ENCODE measurements at places on chromosomes 5 and 9. TPM values are rescaled to one million over a fixed set of nuclear protein-coding genes. Genes with fewer than 3 reads are reported as not detected.
A peak's percentile ranks its signal among the peaks of the same experiment; 100 is the strongest.

ORM2 gene
- polyA plus RNA-seq: not detected

F12 gene
- polyA plus RNA-seq: 3.6 TPM

MARCHF6 gene
- 11.4 TPM for polyA plus RNA-seq

SNX2 gene
- 48.6 TPM for polyA plus RNA-seq

GOLM1 gene
- polyA plus RNA-seq: 187 TPM

TAF11L10 gene
- not detected for polyA plus RNA-seq

GDNF gene
- 0.23 TPM for polyA plus RNA-seq

SLC34A3 gene
- polyA plus RNA-seq: not detected

CRHBP gene
- 1.8 TPM for polyA plus RNA-seq

VCP gene
- 128 TPM for polyA plus RNA-seq

SLC6A3 gene
- polyA plus RNA-seq: not detected

GPR150 gene
- 0.36 TPM for polyA plus RNA-seq

IL31RA gene
- polyA plus RNA-seq: 0.09 TPM

DNA sequence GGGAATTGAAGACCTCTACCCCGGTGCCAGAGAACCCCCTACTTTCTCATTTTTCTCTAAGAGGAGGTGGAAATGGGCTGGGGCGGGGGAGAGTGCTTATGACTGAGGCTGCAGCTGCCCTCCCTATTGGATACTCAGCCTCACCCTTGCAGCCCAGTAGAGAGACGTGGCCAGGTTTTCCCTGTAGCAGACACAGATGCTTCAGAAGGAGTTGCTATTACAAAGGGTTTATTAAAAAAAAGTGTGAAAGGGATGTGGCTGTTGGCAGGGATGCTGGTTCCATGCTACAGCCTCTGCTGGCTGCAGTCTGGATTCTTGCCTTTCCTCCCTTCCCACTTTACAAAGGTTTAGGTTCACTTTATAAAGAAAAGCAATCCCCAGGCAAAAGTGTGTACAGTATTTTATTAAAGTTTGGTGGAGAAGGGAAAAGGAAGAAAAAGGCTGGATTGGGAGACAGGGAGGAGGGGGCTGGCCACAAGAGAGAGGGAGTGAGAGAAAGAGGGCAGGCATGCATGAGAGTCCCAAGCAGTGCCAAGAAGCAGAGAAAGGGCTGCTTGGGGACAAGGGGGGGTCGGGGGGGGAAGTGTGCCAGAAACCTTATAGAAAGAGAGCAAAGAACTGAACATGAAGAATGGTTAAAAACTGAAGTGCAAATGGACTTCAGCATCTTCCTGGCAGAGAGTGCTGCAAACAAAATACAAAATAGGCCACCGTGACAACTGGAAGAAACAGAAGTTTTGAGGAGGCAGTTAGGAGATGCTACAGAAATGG lies 29.5 kb upstream of the NFIB start:
- H3K4me3 ChIP-seq: peak overlapping the region; percentile 15

- H3K4me3 ChIP-seq: no peak overlapping the region
- no peaks in the 10 kb centered on the region for H3K4me1 ChIP-seq
- no peaks in the 10 kb centered on the region for H3K36me3 ChIP-seq
These were observed 294.0 kb downstream of the MED10 start for GRCh38 chr5:6084376-6084775.

- no peaks in the 10 kb centered on the region for H3K36me3 ChIP-seq
- H3K4me1 ChIP-seq: no peaks in the 10 kb centered on the region
- H3K4me3 ChIP-seq: no peak overlapping the region
- H3K27ac ChIP-seq: peak overlapping the region; percentile 13
These were observed 3.0 kb downstream of the ECSCR start for GRCh38 chr5:139459451-139459934.

GRCh38 chr9:108053555-108054061 lies 564.0 kb upstream of the KLF4 start:
- H3K27me3 ChIP-seq: no peaks in the 10 kb centered on the region
- DNase-seq: peak; percentile 92
- H3K27ac ChIP-seq: peak overlapping the region; percentile 77
- H3K4me3 ChIP-seq: no peak overlapping the region
- H3K4me1 ChIP-seq: no peaks in the 10 kb centered on the region

DNA sequence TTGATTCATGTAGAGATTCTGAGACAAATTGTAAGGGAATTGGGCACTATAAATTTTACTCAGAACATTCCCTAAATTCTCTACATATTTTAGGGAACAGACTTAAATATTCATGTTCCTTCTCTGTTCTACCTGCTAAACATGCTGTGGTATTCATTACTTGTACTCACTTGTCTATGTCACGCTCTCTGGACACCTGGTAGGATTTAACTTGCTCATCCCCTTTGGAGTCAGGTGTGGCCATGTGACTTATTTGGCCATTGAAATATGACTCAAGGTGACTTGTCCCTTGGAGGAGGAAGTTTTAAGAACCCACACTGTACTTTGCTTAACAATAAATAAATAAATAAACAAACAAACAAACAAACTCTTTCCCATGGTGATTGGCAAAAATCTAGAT lies 2258.8 kb upstream of the WWC1 start:
- H3K4me1 ChIP-seq: no peaks in the 10 kb centered on the region
- H3K27ac ChIP-seq: no peak overlapping the region
- H3K27me3 ChIP-seq: no peaks in the 10 kb centered on the region
- H3K36me3 ChIP-seq: no peaks in the 10 kb centered on the region
- H3K4me3 ChIP-seq: no peak overlapping the region

- no peak overlapping the region for H3K4me3 ChIP-seq
- H3K27me3 ChIP-seq: no peaks in the 10 kb centered on the region
- no peaks in the 10 kb centered on the region for H3K36me3 ChIP-seq
- H3K4me1 ChIP-seq: peaks cover 61% of the 10 kb centered on the region
- DNase-seq: no peak
These were observed 90.3 kb upstream of the ACO1 start for GRCh38 chr9:32294106-32294505.

- H3K36me3 ChIP-seq: peaks cover 3% of the 10 kb centered on the region
- DNase-seq: no peak
- H3K4me3 ChIP-seq: no peak overlapping the region
- H3K27me3 ChIP-seq: no peaks in the 10 kb centered on the region
- H3K4me1 ChIP-seq: no peaks in the 10 kb centered on the region
These were observed 273.4 kb downstream of the DENND1A start for GRCh38 chr9:123656565-123656964.

- no peak for DNase-seq
- peak overlapping the region; percentile 63 for H3K27ac ChIP-seq
- no peaks in the 10 kb centered on the region for H3K36me3 ChIP-seq
- H3K4me3 ChIP-seq: no peak overlapping the region
These were observed 53.4 kb downstream of the PTCH1 start for GRCh38 chr9:95463148-95464060.

GRCh38 chr5:173742432-173742816 lies 126.0 kb upstream of the BOD1 start:
- H3K4me3 ChIP-seq: no peak overlapping the region
- H3K27me3 ChIP-seq: no peaks in the 10 kb centered on the region
- no peak overlapping the region for H3K27ac ChIP-seq
- H3K4me1 ChIP-seq: no peaks in the 10 kb centered on the region
- DNase-seq: no peak

- no peak for DNase-seq
- no peaks in the 10 kb centered on the region for H3K36me3 ChIP-seq
- no peak overlapping the region for H3K4me3 ChIP-seq
- H3K27me3 ChIP-seq: peaks cover 10% of the 10 kb centered on the region
- H3K27ac ChIP-seq: no peak overlapping the region
These were observed 6.8 kb downstream of the SYK start for GRCh38 chr9:90808398-90808797.

- H3K36me3 ChIP-seq: peaks cover 34% of the 10 kb centered on the region
- DNase-seq: peak; percentile 12
- H3K4me3 ChIP-seq: no peak overlapping the region
- peaks cover 21% of the 10 kb centered on the region for H3K4me1 ChIP-seq
- H3K27ac ChIP-seq: no peak overlapping the region
These were observed 1.5 kb upstream of the B4GALT7 start for GRCh38 chr5:177598477-177598876.

GRCh38 chr5:14184725-14185124 lies 41.6 kb downstream of the TRIO start:
- H3K36me3 ChIP-seq: no peaks in the 10 kb centered on the region
- peak overlapping the region; percentile 36 for H3K4me3 ChIP-seq
- H3K27ac ChIP-seq: peak overlapping the region; percentile 86
- no peaks in the 10 kb centered on the region for H3K27me3 ChIP-seq
- DNase-seq: no peak
- H3K4me1 ChIP-seq: peaks cover 83% of the 10 kb centered on the region

- no peaks in the 10 kb centered on the region for H3K4me1 ChIP-seq
- no peak overlapping the region for H3K4me3 ChIP-seq
- no peak for DNase-seq
- H3K27me3 ChIP-seq: no peaks in the 10 kb centered on the region
- H3K36me3 ChIP-seq: no peaks in the 10 kb centered on the region
- no peak overlapping the region for H3K27ac ChIP-seq
These were observed 258.4 kb upstream of the TAS2R1 start for GRCh38 chr5:9888501-9888901.

- no peaks in the 10 kb centered on the region for H3K36me3 ChIP-seq
- H3K27me3 ChIP-seq: no peaks in the 10 kb centered on the region
- no peak overlapping the region for H3K27ac ChIP-seq
- H3K4me1 ChIP-seq: peaks cover 11% of the 10 kb centered on the region
- H3K4me3 ChIP-seq: no peak overlapping the region
These were observed 318.3 kb downstream of the CHSY3 start for GRCh38 chr5:130222573-130222972.

DNA sequence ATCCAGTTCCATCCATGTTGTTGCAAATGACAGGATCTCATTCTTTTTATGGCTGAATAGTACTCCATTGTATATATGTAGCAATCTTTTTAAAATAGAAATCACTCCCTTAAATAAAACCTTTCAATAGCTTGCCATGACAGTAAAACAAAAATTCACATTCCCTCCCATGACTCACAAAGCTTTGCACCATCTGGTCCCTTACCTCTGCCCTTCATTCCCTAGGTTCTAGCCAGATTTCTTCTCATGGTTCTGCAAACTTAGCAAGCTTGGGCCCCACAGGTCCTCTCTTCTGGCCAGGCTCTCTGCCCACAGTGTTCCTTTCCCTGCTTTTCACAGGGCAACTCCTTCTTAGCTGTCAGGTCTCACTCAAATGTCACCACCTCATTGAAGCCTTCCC lies 4.3 kb upstream of the SPOCK1 start:
- no peak for DNase-seq
- no peaks in the 10 kb centered on the region for H3K4me1 ChIP-seq
- H3K36me3 ChIP-seq: no peaks in the 10 kb centered on the region

DNA sequence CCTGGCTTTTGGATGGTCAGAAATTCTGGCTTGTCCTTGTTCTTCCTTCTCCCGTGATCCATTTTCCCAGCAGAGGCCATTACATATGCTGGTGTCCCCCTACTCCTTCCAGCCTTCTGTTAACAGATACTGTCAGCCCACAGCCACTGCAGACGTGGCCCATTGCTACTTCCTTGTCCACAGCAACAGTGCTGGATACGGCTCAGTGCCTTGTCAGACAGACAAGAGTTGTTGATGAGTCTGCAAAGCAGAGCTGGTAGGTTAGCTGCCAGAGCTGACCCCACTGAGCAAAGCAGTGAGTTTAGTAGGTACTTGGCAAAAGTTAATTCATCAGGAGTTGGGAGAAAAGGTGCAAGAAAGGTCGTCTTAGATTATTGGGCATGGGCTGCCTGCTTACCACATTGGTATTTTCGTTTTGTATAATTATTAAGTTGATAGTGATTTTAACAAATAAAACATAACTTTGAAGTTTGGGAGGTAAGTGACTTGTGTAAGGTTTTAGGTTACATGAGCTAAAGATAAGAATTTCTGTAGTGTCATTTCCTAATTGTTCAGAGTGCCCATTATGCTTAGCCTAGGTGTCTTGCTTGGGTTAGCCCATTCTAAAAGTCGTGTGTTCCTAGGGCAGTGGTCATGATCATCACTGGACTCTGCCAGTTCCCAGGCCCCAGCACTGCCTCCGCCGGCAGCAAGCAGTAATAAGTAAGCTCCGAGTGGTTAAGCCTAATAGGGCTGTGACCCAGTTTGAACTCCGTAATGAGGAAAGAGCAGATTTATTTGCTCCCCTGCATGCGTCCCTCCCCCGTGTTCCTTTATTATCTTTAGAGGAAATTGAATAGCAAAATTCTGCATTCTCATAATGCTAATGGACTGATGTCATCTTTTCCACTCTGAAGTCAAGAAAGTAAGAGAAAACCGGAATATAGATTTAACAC lies 292.0 kb downstream of the FANCC start:
- peaks cover 14% of the 10 kb centered on the region for H3K36me3 ChIP-seq
- peak overlapping the region; percentile 72 for H3K27ac ChIP-seq
- peak; percentile 87 for DNase-seq

- no peak overlapping the region for H3K4me3 ChIP-seq
- no peak overlapping the region for H3K27ac ChIP-seq
- no peaks in the 10 kb centered on the region for H3K4me1 ChIP-seq
- DNase-seq: no peak
- no peaks in the 10 kb centered on the region for H3K27me3 ChIP-seq
- peaks cover 47% of the 10 kb centered on the region for H3K36me3 ChIP-seq
These were observed 59.1 kb downstream of the HABP4 start for GRCh38 chr9:96509026-96509425.

- H3K27me3 ChIP-seq: no peaks in the 10 kb centered on the region
- H3K27ac ChIP-seq: peak overlapping the region; percentile 100
- no peaks in the 10 kb centered on the region for H3K36me3 ChIP-seq
- peak overlapping the region; percentile 85 for H3K4me3 ChIP-seq
These were observed 1.5 kb downstream of the KLF9 start for GRCh38 chr9:70412832-70413463.

DNA sequence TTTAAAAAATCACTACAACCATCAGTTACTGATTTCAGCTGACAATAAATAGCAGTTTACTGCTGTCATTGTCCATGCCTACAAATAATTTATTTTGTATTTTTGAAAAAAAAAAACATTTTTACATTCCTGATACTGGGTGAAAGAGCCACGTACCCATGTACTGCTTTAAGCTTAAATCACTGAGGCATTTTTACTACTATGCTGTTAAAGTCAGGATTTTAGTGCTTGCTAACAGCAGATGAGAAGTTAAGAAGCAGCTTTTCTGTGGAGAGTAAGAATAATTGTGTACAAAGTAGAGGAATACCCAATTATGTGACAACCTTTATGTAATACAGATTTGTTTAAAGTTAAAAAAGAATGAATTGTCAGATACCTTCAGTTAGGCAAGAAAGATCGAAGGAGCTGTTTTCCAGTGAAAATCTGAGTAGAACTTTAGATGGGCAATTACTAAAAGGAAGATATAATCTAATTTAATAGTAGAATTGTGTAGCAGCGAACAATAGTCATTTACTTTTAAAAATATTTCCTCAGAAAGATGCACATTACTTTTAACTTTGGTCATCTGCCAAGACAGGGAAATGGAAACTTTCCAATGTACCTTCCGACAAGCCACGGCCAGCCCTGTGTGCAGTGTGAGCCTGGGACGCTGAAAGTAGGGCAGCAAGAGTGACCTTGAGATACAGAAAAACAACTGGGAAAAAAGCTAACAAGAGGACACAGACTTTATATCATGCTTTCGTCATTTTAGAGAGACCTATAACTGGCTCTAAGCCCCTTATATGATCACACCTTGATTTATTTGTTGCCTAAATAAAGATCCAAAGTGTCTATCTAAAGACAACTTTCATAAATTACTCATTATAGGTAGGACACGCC lies 39.9 kb downstream of the RHOBTB3 start:
- peak overlapping the region; percentile 48 for H3K27ac ChIP-seq
- no peaks in the 10 kb centered on the region for H3K4me1 ChIP-seq
- no peaks in the 10 kb centered on the region for H3K27me3 ChIP-seq
- H3K4me3 ChIP-seq: no peak overlapping the region
- no peak for DNase-seq

Data from sigmoid colon (tissue), 7 donors.